Activated naive CD4-positive, alpha-beta T cell treated with anti-CD3 and anti-CD28 coated beads for 36 hours (primary cell): ENCODE measurements at places on chromosomes 7 and 10. TPM values are rescaled to one million over a fixed set of nuclear protein-coding genes. Genes with fewer than 3 reads are reported as not detected.

- peak; percentile 57 for DNase-seq
- H3K4me3 ChIP-seq = peak overlapping the region; percentile 60
- peaks cover 25% of the 10 kb centered on the region for H3K36me3 ChIP-seq
- H3K4me1 ChIP-seq = peaks cover 72% of the 10 kb centered on the region
- H3K27me3 ChIP-seq = no peaks in the 10 kb centered on the region
- peak overlapping the region; percentile 94 for H3K27ac ChIP-seq
Observed at GRCh38 chr10:103911021-103911459, 6.9 kb downstream of the STN1 start.

- no peak for DNase-seq
- no peaks in the 10 kb centered on the region for H3K36me3 ChIP-seq
- H3K27me3 ChIP-seq = peaks cover 5% of the 10 kb centered on the region
- no peak overlapping the region for H3K4me3 ChIP-seq
Observed at GRCh38 chr10:47456079-47456785, 27.7 kb downstream of the ANXA8 start.

The WNT2 gene
- total RNA-seq = not detected

- peaks cover 2% of the 10 kb centered on the region for H3K27me3 ChIP-seq
- DNase-seq = no peak
- H3K4me1 ChIP-seq = no peaks in the 10 kb centered on the region
- H3K4me3 ChIP-seq = no peak overlapping the region
- no peak overlapping the region for H3K27ac ChIP-seq
Observed at GRCh38 chr10:86308056-86308455, 58.5 kb downstream of the GRID1 start.

GRCh38 chr7:144830024-144830785 is 5.6 kb downstream of the TPK1 start:
- H3K27ac ChIP-seq = peak overlapping the region; percentile 14
- peaks cover 59% of the 10 kb centered on the region for H3K4me1 ChIP-seq
- H3K36me3 ChIP-seq = peaks cover 9% of the 10 kb centered on the region
- DNase-seq = peak; percentile 30
- H3K4me3 ChIP-seq = no peak overlapping the region
- no peaks in the 10 kb centered on the region for H3K27me3 ChIP-seq
